ENCODE measurements at places on chromosomes 7 and 10. TPM values are rescaled to one million over a fixed set of nuclear protein-coding genes. Genes with fewer than 3 reads are reported as not detected.

HYAL4 gene
- total RNA-seq = not detected

GRCh38 chr10:132977076-132977475, 34.7 kb upstream of the CFAP46 start:
- no peak for DNase-seq

- DNase-seq = no peak
These were observed 33.3 kb downstream of the EGFR start for GRCh38 chr7:55052081-55052480.

DNA sequence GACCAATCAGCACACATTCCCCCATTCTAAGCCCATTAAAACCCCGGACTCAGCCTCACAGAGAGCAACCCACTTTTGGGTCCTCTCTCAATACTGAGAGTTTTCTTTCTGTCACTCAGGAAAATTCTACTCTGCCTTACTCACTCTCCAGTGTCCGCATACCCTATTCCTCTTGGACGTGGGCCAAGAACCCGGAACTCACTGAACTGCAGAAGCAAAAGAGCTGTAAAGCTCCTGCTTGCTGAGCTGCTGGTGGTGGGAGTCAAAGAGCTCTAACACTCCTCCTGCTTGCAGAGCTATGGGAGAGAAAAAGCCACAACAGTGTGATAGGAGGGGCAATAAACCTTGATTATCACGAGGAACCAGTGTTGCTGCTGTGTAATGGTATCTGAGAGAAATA, 386.9 kb downstream of the POM121L12 start:
- no peak for DNase-seq

GRCh38 chr10:91162050-91162494, 58.4 kb upstream of the PCGF5 start:
- no peak for DNase-seq

All from mesenteric fat pad (tissue), 1 donor.